NCI-H774 (cell line): ENCODE measurements at places on chromosomes 5 and 9.

DNA sequence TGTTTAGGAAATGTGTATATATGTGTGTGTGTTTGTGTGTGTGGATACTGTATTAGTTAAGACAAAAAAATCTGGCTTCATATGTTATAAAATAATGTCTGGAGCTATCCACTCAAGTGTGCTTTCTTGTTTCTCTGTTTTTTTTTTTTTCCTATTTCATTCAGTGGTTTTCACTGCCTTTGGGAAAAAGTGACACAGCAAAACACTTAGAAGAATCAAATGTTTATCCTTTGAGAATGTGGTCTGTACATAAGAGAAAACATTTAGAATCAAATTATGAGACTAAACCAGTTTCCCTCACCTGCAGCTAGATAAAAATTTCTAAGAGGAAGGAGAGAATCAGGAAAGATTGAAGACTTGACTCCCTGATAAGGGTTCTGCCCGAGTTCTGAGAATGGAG is 8.1 kb downstream of the TMC1 start:
- no peak for DNase-seq

- no peak for DNase-seq
Measured at GRCh38 chr9:13758936-13759335, 479.4 kb upstream of the MPDZ start.

GRCh38 chr5:129454461-129454860 is 5.6 kb upstream of the ADAMTS19 start:
- no peak for DNase-seq

DNA sequence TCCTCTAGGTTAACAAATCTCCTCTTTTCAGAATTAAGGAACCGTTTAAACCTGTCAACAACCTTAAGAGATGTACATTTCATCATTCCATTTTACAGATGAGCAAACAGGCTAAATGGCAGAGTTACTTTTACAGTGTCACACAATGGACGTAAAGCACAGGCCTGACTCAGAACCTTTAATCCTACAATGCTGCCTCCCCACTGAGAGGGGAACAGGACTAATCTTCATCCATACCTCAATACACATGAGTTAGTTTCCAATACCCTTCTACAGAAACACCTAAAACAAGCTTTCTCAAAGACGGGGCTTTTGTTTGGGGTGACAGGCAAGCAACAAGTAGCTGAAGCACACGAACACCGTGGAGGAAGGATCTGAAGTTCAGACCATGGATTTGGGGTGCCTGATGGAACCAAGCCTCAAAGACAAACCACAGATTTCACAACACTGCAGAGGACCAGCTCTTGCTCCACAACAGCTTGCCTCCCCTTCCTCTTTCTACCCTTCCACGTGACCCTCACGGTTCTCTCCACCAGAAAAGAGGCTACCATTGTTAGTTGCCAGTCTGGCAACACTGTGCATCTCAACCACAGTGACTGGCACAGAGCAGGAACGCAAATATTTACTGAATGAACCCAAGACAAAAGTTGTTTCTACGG is 1.8 kb downstream of the RNF130 start:
- no peak for DNase-seq
